ENCODE measurements at places on chromosomes 12 and 14.

DNA sequence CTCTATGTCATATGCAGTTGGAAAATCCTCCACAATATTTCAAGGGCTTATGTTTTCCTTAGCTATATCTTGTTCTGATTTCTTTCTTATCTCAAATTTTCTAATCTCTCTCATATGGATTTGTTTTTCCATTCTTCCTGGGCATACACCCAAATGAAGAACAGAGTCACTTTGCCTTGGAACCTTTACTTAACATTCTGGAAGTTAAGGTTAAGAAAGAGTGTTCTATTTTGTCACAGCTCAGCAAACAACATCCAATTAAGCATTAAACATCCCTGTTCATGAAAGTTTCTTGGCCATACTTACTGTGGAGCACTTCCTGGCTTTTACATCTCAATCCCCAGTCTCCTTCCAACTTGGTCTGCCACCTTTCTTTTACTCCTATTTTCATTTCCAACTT lies 5.3 kb downstream of the NAV3 start:
- no peak for DNase-seq

- no peak for DNase-seq
Observed at GRCh38 chr14:36055681-36056225, 120.8 kb downstream of the PTCSC3 start.

DNA sequence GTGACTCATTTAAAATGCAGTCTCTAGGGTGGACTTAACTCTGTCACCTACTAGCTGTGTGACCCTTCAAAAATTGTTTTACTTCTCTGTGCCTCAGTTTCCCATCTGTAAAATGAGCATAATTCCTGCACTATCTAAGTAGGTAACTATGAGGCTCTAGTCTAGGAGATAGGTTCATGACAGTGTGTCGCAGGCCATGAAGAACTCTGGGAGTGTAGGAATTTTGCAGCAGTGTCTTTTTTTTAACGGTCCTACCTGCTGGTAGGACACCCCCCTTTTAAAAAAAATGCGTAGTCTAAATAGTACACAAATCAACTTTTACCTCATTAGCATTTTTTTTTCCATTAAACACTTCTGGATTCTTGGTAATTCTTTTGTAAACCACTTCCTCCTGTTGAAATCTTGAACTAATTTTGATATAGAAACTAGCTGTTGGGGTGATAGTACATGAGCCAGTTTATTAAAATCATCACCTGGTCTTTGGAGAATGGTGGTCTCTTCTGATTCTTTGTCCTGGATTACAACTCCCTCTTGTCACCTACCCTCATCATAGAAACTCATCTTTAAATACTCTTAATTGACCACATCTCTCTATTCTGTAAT lies 86.0 kb upstream of the SLC38A2 start:
- DNase-seq: no peak

DNA sequence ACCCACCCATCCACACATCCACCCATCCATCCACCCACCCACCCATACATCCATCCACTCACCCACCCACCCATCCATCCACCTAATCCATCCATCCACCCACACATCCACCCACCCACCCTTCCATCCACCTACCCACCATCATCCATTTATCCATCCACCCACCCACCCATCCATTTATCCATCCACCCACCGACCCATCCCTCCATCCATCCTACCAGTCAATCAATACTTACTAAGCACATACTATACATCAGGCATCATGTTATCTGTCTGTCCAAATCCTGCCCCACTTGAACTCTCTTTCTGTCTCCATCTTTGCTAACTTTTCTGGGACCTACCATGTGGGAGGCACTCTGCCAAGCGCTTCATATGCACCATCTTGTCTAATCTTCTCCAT lies 15.4 kb downstream of the GALNT9 start:
- no peak for DNase-seq

- DNase-seq: no peak
Observed at GRCh38 chr14:21509432-21510143, 1.6 kb downstream of the METTL3 start.
